ENCODE measurements at places on chromosomes 3 and 15.

- no peak for DNase-seq
These were observed 72.7 kb downstream of the TJP1 start for GRCh38 chr15:29749365-29750086.

DNA sequence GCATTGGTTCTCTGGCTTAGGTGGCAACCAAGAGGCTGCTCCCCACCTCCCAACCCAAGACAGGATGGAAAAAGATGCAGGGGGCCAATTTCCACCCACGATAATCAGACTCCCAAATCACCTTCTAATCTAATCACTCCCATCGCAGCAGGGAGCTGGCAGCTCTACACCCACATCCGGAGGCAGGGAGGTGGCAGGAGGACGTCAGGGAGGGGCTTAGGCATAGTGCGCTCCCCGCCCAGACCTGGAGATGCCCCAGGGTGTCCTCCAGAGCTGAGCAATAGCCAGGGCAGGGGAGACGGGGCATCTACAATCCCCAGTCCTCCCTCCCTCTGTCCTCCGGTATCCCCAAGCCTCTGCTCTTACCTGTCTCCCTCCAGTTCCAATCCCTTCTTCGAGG is 70.5 kb upstream of the SEC13 start:
- no peak for DNase-seq

GRCh38 chr3:177447938-177448337 is 250.7 kb upstream of the TBL1XR1 start:
- DNase-seq: no peak

DNA sequence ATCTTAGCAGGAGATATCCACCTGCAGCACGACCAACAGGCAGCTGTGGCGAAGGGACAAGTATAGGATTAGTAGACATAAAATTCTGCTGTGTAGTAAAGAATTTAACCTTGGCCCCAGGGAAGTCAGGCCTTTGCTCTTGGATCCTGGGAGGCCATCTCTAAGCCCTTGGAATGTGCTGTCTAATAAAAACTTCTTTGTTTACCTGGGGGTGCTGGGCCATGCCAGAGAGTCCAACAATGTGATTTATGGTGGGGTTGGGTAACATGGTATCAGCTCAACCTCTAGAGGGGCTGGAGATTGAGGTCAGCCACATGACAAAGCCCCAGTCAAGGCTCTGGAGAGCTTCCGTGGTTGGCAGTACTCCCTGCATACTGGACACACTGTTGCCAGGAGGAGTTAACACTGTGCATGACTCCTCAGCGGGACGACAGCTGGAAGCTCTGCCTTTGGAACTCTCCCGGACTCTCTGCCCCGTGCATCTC is 52.4 kb downstream of the HEG1 start:
- DNase-seq: no peak

GRCh38 chr3:48696601-48697000 is 10.9 kb upstream of the NCKIPSD start:
- DNase-seq: no peak

- DNase-seq: no peak
These were observed 263.8 kb downstream of the XXYLT1 start for GRCh38 chr3:195007151-195007550.

DNA sequence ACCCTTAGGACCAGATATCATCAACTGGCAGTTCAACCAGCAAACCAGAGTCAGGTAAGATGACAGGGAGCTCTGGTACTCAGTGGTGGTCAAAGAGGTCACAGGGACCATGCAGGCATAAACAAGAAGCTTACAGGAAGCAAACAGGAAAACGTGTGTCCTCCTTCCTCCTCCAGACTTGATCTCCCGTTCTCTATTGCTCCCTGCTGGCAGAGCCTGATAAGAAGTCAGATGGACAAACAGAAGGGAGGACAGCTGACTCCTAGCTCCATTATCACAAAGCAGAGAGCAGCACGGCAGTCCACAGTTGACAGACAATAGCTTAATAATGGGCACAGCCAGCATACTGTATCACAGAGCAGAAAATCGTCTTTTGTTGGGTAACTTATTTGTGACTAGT is 156.5 kb upstream of the SLC2A2 start:
- no peak for DNase-seq

DNA sequence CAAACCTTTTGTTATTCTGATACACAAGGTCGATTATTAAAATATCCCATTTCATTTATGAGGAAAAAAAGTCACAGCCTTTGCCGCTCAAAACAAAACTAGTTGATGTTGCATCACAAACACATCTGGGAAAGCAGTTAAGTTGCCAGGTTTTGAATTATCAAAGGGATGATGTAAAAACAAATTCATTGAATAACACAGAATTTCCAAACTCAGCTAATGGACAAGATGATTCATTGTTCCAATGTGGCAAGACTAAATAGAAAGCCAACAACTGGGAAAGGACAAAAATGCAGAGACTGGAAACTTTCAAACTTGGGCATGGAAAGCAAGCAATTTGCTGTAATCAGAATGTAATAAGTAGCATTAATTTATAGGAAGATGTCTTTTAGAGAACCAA is 610.0 kb upstream of the ZNF385D start:
- DNase-seq: no peak

GRCh38 chr15:35925275-35926006 is 379.5 kb upstream of the DPH6 start:
- DNase-seq: no peak

DNA sequence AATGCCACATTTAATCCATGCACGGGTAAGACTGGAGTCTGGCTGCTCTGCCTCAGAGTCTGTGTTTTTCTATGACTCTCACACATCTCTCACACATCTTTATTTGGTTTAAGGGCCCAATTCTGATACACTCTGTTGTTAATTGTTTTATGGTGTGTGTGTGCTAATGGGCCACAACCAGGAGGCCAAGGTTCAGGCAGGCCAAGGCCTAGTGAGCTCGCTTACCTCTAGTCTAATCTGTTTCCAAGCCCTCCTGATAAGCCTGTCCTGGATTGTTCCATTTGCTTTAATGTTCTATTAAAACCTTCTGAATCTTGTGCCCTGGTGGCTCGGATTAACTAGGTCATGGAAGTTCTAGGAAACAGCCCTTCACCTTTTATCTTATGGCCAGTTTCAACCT is 445.4 kb upstream of the DPH6 start:
- no peak for DNase-seq

DNA sequence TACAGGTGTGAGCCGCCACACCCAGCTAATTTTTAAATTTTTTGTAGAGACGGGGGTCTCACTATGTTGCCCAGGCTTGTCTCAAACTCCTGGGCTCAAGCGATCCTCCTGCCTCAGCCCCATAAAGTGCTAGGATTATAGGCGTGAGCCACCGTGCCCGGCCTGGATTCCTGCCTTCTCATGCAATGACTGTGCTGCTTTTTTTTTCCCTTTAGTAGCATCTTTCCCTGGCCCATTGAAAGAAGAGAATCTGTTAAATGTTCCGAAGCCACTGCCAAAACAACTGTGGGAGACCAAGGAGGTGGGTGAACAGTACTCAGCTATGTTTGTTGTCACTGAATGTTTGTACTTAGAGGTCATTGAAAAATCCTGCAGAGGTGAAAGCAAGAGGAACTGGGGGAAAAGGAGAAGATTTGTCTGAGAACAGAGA is 88.0 kb downstream of the CRTC3 start:
- DNase-seq: no peak

GRCh38 chr3:15171096-15171495 is 35.0 kb upstream of the CAPN7 start:
- DNase-seq: no peak

DNA sequence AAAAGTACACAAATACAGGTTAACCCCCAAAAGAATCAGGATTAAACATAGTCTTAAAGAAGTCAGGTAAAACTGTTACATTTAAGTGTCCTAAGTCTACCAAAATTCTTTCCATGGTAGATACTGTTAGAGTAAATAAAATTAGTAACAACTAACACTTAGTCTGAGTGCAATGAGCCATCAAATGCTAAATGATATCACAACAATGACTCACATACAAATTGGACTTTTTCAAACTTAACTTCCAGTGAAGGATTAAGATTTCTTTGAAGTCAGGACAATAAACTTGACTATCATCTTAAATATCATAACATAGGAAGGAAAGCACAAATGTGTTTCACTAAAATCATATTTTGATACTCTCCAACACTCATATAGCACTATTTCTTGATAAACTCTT is 43.9 kb downstream of the ZNF148 start:
- DNase-seq: no peak

DNA sequence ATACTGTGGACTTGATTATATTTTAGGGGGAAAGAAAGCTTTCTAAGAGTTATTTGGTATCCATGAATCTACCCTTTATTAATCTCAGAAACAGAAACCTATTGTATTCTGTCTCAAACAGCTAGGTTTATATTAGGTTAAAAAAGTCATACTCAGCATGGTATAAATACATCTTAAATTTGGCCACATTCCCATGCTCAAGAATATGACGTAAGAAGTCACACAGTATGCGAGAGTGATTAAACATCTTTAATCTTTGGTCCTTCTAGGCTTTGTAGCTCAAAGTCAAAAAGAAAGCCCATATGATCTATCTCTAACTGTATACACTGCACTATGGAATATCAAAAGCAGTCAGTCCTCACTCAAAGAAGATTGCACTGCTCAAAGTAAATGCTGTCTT is 131.4 kb downstream of the EPHA3 start:
- DNase-seq: no peak

- no peak for DNase-seq
These were observed 47.2 kb upstream of the TEX55 start for GRCh38 chr3:119098619-119099222.

GRCh38 chr15:41523097-41523496 is 9.5 kb upstream of the LTK start:
- no peak for DNase-seq

DNA sequence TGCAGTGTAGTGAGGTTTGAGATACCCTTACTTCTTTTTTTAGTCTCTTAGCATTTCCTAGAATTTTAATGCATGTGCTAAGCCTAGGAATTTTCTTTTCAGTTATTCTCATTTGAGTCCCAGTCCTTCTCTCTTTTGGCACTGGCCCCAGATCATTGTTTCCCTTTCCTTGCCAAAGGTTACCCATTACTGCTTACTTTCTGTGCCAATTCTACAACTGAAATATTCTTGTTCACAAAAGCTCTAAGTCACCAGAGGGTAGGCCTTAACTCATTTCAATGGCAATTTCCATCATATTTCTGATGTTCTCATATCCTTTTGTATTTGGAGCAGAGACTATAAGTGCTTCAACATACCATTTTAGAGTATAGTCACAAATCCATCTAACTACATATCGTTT is 199.6 kb upstream of the CBLB start:
- no peak for DNase-seq

GRCh38 chr3:43632269-43632733 is 10.5 kb upstream of the ANO10 start:
- no peak for DNase-seq

DNA sequence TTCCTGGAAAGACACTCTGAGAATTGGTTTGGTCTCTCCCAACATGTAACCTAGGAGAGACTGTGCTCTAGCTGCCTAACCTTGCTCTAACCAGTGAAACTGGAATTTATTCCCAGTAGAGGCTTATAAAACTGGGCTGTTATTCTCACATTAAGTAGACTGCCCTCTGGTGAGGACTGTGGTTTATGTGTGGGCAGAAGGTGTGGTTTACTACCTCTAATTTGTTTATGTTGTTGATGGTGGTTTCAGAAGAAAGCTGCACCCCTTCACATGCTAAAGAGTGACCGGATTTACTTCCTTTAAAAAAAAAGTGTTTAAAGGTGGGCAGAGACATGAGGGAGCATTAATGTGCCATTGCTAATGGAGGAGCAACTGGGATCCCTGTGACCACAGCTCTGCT is 273.2 kb downstream of the MECOM start:
- no peak for DNase-seq

DNA sequence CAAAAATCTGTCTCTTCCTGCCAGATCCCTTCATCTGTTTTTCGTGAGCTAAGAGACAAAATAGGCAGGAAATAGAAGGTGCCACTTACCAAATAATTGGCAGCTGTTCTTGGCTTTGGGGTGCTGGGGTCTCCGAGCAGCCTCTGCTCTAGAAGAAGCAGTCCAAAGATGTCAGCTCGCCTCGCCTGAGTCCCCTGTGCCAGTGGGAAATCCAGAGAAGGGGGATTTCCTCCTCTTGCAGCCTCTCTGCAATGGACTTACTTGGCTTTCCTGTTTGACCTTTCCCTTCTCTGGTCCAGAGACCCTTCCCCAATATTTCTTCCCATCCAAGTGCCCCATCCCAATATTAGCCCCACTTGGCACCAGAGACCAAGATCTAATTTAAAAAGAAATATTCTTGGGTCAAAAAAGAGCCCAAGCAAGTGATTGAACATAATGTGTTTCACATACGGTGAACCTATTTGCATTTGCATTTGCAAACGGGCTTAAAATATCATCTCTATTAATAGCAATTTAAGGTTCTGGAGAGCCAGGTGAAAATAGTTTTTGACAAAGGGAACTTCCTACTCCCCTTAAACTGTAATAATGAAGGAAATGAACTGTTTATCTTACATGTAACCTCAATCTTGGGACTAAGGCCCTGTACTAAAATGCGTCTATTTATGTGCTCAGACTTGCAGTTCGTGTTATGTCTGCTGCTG is 23.2 kb downstream of the CD86 start:
- no peak for DNase-seq

DNA sequence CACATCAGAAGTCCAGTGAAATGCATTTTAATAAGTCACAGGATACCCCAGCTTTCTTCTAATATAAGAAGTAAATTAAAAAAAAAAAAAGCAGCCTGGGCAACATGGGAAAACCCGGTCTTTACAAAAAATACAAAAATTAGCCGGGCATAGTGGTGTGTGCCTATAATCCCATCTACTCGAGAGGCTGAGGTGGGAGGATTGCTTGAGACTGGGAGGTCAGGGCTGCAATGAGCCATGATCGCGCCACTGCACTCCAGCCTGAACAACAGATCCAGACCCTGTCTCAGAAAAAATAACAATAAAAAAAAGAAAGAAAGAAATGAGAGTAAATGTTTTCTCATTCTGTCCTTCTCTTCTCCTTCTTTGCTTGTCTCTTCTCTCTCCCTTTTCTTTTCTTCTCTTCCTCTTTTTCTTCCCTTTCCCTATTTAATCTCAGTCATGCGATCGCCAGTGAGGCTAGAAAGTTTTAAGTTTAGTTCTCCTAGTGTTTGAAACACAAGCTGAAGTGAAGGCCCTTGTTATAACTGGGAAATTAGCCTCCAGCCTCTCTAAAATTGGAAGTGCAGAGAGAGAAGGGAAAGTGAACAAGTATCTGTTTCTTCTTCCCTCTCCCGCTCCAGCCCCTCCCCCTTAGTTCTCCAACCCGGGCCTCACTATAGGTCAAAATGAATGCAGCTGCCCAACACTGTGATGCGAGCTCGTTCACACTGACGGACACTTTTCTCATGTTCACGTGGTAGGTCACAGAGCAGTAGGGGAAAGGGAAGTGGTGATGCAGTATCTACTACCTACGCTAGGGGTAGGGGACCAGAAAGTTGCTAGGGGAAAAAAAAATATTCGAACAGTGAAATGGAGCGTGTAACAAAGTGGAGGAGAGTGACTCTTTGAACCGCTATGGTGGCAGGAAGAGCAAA is 23.5 kb upstream of the TSC22D2 start:
- no peak for DNase-seq

DNA sequence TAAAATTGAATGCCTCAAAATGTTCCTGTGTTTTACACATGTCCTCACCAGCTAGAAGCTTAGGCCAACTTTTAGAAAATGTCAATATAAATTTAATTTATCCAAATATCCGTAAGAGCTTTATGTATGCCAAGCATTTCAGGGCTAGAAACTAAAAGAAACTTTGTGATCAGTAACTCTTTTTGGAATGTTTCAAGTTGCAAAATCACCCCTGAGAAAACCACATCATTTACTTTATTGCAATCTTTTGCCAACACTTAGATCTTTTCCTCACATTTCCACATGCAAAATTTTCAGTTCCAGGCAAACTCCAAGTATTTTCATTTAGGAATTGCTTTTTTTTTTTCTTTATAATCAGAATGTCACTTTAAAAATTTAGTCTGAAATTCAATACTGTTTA is 20.1 kb upstream of the IGF1R start:
- DNase-seq: no peak

- peak; percentile 52 for DNase-seq
These were observed 182.3 kb upstream of the NDN start for GRCh38 chr15:23869396-23869795.
